ENCODE measurements at places on chromosomes 6 and 20.
A peak's percentile ranks its signal among the peaks of the same experiment; 100 is the strongest.

GRCh38 chr6:45715508-45715803 is 300.2 kb downstream of the CLIC5 start:
- DNase-seq = no peak

DNA sequence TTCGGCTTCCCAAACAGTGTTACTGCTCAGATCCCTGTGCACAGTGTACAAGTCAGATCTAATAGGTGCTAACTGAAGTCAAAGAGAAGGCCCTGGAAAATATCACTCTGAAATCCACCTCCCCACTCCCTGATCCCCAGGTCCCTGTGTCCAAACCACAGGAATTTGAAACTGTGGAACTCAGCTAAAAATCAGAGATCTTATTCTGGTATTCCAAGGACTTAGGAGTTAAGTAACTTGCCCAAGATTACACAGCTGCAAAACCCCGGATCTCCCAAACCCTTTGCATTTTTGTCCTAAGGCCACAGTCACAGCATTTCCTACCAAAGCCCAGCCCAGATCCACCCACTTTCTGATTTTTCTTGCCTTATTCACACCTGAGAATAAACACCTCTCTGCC is 32.3 kb upstream of the SLC23A2 start:
- no peak for DNase-seq

- DNase-seq = no peak
Observed at GRCh38 chr6:16623029-16623653, 138.1 kb downstream of the ATXN1 start.

DNA sequence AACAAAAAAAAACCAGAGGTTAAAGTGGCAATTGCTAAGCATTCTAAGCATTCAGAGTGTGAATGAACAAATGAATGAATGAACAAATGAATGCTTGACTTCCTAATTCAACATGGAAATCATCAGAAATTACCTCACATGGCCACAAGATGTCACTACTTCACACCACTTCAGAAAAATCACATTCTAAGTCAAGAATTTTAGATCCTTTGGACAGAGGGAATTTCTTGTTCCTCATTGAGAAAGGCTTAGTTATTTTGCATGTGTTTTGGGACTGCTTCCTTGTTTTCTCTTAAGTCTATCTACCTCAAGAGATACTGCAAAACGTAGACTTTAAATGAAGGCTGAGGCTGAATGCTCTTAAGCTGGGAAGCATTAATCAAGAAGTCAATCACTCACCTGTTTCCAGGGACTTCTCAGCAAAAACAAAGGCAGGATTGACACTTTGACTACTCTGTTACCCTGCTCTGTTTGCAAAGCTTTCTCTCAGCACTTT is 120.2 kb downstream of the MBOAT1 start:
- DNase-seq = no peak

GRCh38 chr20:40806929-40807820 is 118.1 kb upstream of the MAFB start:
- no peak for DNase-seq

- DNase-seq = no peak
Observed at GRCh38 chr20:14331646-14332045, 5.8 kb downstream of the FLRT3 start.

DNA sequence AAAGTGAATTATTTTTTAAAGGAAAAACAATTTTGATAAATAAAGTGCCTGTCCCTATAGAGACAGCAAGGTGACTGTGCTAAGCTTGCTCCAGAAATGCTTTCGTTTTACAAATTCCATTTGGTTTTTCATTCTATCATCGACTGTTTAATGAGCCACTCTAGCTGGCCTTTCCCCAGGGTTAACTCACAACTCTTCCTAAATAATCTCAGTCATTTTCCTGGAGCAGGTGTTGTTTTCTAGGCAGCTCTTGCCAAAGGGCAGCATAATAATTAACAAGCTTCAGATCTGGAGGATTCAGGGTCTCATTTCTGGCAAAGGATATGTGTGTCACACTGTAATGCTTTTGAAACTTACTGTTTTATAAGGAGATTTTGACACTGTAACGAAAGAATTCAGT is 184.2 kb downstream of the KHDC1L start:
- DNase-seq = no peak

GRCh38 chr6:42819803-42820511 is 38.1 kb downstream of the BICRAL start:
- no peak for DNase-seq

GRCh38 chr6:42915732-42916131 is at the start of gene PTCRA:
TSS of gene PTCRA (plus strand) at chr6:42916053. CDS start at chr6:42916070, 17 bp downstream.
- DNase-seq = no peak

GRCh38 chr6:166009385-166010031 is 158.1 kb downstream of the TBXT start:
- no peak for DNase-seq

DNA sequence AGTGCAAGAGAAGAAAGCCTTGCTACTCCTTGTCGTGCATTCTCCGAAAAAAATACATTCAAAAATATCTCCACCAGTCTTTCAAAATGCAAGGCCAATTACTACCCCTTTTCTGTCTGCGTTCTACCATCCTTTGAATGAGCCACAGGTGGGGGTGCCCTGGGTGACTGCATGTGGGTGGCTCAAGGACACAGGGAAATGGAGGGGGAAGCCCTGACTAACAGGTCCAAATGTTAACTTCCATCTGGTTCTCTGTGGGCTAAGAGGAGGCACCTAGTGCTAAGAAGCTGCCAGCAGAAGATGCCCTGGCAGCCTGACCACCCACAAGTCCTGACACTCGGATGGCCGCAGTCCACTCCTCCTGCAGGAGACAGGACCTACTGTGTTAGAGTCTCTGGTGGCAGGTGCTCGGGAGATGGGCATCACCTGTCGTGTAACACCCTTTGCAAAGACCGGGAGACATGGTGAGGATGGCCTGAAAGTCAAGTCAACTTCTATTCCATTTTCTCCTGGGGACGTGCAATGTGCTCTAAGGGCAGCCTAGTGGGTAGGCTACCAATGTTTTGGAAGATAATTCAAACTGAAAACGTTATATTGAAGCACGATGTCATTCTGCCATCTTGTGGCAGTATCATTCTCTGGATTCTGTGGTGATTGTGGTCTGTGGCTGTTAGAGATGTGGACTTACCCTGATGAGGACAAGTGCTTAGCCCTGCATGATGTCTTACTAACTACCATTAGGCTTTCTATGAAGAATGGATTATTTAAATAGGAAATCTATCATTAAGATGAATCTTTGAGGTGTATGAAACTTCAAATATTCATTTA is 27.4 kb upstream of the IGF2R start:
- no peak for DNase-seq

DNA sequence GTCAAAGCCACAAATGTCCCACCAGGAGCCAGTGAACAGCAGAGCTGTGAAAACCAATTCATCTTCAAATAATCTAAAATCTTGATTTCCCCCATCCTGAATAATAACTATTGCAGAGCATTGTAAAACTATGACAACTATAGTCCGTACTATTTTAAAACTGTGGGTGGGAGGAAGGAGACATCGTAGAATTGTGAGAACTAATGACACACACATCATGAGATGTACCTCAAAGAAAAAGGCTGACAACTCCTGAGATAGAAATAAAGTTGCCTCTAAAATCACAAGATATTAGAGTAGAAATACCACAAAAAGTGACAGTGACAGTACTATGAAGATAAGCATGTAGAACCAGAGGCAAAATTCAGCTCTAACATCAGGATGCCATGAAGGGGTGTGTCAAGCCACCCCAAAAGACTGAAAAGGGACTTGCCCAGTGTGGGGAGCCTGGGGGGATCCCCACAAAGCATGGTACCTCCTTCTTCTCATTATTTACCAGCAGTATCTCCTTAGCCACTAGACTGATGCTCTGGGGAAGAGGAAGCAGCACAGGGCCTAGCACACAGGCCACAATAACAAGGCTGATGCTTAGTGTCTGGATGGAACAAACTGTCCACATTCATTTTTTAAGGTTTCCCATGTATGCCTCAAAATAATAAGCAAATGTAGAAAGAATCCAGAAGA is 13.4 kb downstream of the NAPB start:
- DNase-seq = no peak

DNA sequence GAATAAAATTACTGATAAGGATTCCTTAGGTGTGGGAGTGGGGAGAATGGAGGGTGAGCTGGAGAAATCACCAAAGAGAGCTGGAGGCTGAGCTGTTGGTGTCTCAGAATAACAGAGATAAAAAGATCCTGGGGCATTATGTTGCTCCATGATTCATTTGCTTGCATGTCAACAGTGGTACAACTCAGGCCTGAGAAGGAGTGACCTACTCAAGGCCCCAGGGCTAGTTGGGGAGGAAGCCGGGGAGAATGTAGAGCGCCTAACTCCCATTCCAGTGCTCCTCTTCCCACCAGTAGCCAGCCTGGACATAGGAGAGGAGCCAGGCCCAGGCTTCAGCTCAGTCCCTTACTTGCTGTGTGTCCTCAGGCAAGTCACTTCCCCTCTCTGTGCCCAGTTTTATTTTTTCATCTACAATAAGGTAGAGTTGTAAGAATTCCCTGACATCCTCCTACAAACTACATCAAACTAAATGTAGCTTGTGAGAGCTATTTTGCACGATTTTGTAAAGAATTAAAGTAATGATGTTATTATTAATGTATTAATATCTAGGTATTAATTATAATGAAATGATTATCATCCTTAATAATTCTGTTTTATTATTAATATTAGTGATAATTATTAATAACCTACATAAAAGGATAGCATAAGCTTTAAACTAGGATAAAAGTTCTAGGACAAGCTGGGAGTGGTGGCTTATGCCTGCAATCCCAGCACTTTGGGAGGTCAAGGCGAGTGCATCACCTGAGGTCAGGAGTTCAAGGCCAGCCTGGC is 250.9 kb upstream of the SULF2 start:
- no peak for DNase-seq

GRCh38 chr6:148983966-148984365 is 237.1 kb downstream of the UST start:
- DNase-seq = no peak

- peak; percentile 76 for DNase-seq
Observed at GRCh38 chr6:104682722-104683643, 176.7 kb downstream of the HACE1 start.

DNA sequence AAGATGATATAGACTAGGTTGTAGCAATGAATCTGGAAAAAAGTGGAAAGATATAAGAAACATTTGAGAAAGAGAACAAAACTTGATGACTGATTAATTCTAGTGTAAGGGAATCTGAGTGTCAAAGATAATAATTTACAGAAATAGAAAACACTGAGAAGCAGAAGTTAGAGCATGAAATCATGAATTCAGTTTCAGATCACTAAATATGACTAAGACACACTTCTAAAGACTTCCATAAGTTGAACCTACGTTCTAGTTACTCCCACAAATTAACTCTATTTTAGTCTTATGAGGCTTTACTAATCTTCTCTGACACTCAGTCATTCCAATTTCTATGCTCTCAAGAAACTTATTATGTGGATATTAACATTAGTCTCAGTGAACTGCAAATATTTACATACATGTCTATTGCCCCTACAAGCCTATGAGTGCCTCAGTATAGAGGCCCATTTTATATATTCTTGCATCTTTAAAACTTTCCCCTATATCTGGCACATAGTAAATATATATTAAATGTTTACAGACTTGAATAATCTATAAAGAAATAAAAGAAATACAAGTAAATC is 30.4 kb downstream of the IBTK start:
- DNase-seq = no peak

GRCh38 chr6:140537834-140538705 is 1163.6 kb upstream of the CITED2 start:
- no peak for DNase-seq

DNA sequence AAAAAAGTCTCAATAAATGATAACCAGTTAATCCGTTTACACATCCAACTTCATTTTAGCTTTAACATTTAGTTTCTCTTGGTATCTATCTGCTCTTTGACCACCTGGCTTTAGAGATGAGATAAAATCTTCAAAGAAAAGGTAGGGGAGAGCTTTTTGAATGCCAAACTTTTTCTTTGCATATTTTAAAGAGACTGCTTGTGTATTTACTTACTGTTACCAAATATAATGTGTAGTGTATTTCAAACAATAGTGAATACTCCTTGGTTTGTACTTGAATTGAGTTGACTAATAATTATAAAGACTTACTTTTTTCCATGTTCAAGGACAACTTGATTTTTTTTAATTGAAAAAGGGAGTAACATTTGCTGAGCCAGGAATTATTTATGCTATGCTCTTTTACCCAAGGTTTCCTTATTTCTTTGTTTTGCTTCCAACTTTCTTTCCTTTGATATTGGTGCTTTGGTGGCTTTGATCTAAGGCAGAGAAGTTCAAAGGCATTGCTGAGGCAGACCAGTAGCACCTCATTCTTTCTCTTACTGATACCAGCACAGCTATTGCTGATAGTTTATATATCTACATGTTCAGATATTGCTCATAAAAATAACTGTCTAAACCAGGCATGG is 7.8 kb downstream of the CCDC170 start:
- DNase-seq = no peak

GRCh38 chr20:50058662-50059402 is 54.1 kb downstream of the UBE2V1 start:
- DNase-seq = no peak

DNA sequence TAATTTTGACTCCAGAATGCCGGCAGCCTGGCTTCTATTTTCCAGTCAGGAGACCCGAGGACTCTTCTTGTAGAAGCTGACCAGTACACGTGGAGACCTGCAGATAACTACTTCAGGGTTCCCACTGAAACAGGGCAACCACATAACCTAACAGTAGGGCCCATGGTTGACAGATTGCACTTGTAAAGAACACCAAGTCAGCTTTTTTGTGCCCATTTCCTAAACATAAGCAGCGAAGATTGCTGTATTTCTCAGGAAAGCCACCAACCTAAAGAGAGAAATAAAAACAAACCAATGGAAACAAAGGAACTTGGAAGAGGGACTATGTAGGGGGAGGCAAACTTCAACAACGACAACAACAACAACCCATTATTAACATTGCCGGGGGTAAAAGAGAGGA is 50.1 kb upstream of the EDN3 start:
- DNase-seq = no peak
